ENCODE measurements at places on chromosomes 6 and 20. TPM values are rescaled to one million over a fixed set of nuclear protein-coding genes. Genes with fewer than 3 reads are reported as not detected.

DNA sequence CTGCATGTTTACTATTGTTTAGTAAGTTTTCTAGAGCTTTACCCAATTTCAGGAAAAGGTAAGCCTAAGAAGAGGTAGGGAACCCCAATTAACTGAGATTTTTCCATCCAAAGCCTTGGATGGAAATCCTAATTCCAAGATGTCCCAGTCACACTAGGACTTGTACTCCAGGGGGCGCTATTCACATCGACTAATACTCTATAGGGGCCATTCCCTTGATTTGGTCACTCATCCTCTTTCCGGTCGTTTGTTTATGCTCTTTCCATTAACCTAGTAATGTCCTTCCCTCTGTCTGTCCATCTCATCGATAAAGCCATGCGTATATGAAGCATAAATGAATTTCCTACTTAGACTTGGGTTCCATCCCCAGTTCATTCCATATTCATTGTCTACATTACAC lies 80.8 kb upstream of the FUCA2 start:
- no peak for DNase-seq

DNA sequence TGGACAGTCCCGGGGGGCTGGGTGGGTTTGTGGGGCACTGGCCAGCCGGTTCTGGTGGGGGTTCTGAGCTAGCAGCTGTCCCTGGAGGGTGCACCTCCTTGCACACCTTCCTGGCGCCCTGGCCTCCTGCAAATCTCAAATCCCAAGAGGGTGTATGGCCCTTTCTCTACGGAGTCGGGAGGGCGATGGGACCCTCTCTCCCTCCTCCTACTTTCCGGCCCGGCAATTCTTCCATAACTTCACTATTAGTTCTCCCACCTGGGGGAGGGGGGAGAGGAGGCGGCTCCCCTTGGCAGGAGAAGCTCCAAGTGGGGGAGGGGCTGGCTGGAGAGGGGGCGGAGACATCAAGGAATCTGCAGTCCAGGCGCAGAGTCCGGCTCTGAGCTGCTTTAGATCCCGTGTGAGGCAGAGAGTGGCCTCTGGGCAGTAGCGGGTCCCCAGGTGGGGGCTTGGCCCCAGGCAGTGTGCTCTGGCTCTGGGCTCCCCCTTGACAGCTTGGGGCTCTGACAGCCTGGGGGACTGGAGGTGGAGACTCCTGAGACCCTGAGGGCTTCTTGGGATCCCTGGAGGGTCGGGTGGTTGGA lies 1.4 kb upstream of the LAMA5 start:
- peak; percentile 41 for DNase-seq

DNA sequence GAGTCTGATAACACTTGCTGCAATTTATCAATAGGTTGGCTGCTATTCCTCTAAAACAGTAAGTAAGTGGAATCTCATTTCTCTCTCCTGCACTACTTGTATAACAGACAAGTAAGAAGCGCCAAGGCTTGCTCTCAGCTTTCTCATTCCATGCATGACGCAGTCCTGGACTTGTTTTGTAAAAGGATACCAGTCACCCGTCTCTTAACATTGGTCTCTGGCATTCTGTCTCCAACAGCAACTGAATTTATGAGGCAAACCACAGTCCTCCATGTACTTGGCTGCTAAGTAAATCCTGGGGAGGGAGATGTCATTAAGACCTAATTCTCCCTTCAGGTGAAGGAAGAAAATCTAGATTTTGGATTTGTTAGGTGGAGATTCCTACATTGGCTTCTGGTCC lies 115.4 kb downstream of the OPN5 start:
- DNase-seq, result no peak

GRCh38 chr6:169163411-169163901 lies 90.2 kb downstream of the THBS2 start:
- DNase-seq, result no peak

DNA sequence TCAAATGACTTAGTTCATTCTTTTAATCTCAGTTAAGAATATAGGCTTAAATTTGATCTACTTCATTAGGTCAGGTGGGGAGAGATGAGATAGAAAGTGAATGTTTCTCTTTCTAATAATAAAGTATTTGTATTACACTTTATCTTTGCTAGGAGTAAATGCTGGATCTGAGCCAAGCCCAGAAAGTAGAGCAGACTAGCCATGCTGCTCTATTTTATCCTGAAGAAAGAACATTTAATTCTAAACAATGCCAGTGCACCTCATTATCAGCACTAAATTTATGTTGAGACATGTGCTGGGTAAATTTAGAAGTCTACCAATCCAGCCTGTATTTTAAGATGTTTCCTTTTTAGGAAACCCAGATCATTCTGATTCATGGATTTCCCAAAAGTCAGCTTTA lies 43.5 kb downstream of the AKIRIN2 start:
- DNase-seq, result no peak

GRCh38 chr20:53695797-53696527 lies 102.3 kb upstream of the ZNF217 start:
- no peak for DNase-seq

GRCh38 chr20:62127799-62128198 lies 5.5 kb downstream of the LSM14B start:
- DNase-seq, result no peak

Gene TDRD6
- total RNA-seq, result 0.05 TPM

- DNase-seq, result no peak
Measured at GRCh38 chr20:40887105-40887504, 141.5 kb upstream of the TOP1 start.

- no peak for DNase-seq
Measured at GRCh38 chr6:50966532-50966931, 147.9 kb downstream of the TFAP2B start.

GRCh38 chr6:83463886-83464285 lies 33.0 kb upstream of the ME1 start:
- no peak for DNase-seq

- DNase-seq, result no peak
Measured at GRCh38 chr6:109130065-109130464, 34.8 kb downstream of the CEP57L1 start.

GRCh38 chr6:155223646-155224451 lies 40.0 kb upstream of the CLDN20 start:
- peak; percentile 95 for DNase-seq

DNA sequence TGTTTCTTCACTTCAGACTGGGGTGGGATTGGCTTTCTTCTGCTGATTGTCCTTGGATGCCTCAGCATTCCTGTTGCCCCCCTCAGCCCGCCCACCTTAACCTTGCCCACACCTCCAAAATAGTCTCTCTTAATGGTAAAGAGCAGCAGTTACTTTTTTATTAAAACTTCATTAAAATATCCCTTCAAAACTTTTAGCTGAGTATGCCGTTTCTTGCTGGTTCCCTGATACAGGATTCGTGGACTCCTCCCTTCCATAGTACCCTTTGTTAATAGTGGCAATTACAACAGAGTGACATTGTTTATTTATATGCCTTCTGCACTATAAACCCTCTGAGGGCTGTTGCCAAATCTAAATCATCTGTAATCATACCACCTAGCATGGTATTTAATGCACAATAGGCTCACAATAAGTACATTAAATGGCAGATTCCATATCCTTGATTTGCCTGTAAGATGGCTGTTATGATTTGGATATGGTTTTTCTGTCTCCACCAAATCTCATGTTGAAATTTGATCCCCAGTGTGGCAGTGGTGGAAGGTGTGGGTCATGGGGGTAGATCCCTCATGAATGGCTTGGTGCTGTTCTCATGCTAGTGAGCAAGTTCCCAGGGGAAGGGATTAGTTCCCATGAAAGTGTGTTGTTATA lies 3.5 kb upstream of the MOCS1 start:
- no peak for DNase-seq

Gene HFE
- 6.2 TPM for total RNA-seq

DNA sequence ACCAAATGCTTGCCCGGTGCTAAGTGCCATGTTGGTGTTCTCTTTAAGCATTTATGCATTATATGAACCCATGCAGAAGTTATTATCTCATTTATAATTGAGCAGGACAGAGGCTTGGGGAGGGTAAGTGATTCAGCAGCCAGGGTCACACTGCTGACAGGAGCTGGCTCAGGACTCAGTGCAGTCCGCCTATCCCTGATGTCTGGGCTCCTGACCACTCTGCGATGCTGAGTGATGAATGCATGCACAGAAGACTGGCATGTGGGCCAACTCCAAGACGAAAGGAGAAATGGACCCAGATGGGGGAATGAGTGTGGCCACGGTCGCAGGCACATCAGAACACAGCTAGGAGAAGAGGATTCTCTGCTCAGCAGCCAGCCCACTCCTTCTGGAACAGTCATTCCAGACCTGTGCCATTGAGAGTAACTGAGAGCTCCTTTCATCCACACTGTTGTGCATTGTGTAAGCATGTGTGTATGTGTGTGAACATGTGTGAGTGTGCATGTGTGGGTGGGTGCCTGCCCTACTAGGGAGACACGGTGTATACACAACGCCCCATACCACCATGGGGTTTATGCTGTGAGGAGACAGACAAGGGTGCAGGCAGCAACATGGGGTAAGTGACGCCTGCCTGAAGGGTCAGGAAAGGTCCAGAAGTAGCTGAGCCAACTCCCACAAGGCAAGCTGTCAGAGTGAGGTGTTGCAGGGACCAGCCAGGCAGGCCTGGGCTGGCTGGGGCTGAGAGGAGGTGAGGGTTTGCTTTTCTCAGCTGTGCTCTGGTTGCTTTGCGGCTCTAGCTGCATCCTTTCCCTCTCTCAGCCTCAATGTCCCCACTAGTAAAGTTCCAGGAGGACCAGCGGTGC lies 97.8 kb upstream of the PMEPA1 start:
- no peak for DNase-seq

DNA sequence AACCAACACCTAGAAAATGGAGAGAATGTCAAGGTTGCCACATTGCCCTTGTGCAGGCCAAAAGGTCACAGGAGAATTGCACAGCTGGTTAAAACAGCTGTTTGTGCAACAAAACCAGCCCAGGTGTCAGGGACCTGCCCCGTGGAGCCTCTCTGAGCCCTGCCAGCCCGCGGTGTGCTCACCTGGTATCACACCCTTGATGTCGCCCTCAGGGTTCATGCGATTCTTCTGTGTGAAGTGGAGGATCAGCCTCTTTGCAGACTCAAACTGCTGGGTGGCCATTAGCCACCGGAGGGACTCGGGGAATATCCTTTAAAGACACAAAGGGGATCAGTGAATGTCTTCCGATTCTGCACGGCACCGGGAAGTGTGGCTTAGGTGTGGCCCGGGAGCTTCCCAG lies 39.2 kb downstream of the PSMG4 start:
- DNase-seq, result no peak

DNA sequence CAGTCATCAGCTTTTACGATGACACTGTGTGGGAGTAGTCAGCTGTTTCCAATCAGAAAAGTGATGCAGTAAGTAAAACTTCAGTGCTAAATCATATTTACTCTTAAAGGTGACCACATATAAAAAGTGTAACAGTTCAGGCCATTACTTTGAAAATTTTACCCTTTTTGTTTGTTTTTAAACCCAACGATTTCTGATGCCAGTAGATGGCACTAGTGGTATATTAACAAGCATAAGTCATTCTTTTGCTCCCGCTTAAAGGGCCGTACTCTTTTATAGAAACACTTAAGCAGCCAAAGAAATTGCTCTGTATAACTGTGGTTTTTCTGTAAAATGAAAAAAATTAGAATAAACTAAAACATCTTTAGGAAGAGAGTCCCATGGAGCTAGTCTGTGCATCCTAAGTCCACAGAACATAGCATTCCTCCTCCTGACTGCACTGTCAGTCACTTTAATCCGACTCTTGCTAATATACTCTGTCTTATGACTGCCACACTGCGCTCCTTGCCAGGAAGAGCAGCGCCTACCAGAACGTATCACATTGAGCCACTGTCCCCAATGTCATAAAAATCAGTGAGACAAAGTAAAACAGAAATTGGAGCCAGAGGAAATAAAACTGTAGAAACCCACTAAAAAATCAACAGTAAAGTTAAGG lies 25.0 kb downstream of the HEBP2 start:
- peak; percentile 80 for DNase-seq

DNA sequence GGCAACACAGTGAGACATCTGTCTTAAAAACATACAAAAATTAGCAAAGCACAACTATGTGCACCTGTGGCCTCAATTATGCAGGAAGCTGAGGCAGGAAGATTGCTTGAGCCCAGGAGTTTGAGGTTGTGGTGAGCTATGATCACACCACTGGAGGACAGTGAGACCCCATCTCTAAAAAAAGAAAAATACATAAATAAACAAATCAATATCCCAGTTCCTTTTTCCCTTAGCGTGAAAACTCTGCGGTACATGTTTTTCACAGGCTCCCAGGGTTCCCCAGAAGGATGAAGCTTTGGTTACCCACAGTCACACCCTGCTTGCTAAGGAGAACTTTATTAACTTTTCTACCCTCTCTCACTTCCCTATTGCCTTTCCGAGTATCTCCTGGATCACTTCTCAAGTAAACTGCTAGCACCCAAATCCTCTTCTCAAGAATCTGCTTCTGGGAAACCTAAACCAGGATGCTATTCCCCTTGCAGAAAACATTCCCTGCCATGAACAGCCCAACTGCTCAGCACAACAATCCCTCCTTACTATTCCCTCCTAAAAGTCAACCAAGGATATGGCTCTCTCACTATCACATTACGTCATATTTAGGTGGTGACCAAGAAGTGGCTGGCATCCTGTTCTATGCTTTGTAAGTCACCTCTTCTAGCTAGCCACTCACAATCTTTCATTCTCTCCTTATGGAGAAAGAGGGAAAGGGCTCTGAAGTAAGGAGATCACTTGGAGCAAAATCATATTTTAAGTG lies 122.4 kb downstream of the IPCEF1 start:
- no peak for DNase-seq

GRCh38 chr6:4134841-4135664 lies at the start of gene ECI2:
Gene ECI2, minus strand, starts transcription at chr6:4135575. Its CDS starts 15 bp downstream, at chr6:4135560.
- DNase-seq, result no peak

GRCh38 chr6:106735828-106736227 lies 106.5 kb downstream of the QRSL1 start:
- no peak for DNase-seq

Gene NRSN2
- total RNA-seq, result 40.2 TPM

- no peak for DNase-seq
Measured at GRCh38 chr6:70879496-70879895, 77.4 kb downstream of the B3GAT2 start.

DNA sequence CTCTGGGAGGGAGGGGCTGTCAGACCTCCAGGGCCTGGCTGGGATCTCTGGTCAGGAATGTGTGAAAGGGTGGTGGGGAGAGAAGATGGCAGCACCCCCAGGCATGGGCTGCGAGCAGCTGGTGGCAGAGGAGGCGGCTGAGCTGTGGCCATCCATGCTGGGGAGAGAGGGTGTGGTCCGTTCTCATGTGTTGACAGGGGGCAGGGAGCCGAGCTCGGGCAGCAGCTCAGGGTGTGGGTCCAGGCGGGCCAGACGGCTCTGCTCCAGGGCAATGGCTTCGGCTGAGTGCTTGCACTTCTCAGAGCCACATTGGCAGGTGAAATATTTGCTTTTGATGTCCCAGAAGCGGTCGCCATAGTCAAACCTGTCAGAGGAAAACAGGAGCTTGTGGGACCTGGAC lies 1.1 kb upstream of the SLC44A4 start:
- no peak for DNase-seq

- DNase-seq, result no peak
Measured at GRCh38 chr20:17369506-17369905, 142.7 kb downstream of the PCSK2 start.

Gene GNRH2
- total RNA-seq, result not detected

DNA sequence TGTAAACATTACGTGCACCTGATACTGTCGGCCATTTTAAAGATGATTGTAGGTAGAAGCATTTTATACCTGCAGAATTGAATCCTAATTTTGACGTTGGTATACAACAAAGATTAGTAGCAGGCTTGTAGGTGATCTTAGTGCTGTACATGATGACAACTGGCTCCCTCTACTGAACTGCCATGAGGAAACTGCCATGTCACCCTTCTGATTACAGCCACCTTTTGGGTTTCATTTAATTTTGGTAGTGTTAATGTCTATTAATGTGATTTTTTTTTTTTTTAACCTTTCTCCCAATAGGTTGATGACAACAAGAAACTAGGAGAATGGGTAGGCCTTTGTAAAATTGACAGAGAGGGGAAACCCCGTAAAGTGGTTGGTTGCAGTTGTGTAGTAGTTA lies 2.3 kb downstream of the RPS12 start:
- DNase-seq, result no peak

All from dermis blood vessel endothelial cell (primary cell).